ENCODE measurements at places on chromosomes 12 and 14.

- no peak for DNase-seq
Measured at GRCh38 chr12:128844031-128844635, 9.1 kb upstream of the GLT1D1 start.

DNA sequence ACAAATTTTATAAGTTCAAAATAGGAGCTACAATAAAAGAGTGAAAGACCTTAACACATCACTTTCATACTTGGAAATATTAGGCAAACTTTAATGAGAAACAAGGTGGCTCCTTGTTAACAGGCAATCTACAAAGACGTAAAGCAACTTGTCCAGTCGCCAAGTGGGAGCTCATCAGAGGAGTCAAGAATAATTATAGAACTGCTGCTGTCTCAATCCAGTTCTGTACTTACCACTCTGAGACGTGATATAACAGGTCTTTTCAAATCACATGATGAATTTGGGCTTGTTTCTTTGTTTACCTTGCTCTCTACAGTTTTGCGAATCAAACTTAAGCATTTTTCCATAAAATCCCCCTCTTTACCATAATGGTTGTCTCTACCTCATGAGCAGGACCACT, 3.6 kb downstream of the YBX3 start:
- no peak for DNase-seq

DNA sequence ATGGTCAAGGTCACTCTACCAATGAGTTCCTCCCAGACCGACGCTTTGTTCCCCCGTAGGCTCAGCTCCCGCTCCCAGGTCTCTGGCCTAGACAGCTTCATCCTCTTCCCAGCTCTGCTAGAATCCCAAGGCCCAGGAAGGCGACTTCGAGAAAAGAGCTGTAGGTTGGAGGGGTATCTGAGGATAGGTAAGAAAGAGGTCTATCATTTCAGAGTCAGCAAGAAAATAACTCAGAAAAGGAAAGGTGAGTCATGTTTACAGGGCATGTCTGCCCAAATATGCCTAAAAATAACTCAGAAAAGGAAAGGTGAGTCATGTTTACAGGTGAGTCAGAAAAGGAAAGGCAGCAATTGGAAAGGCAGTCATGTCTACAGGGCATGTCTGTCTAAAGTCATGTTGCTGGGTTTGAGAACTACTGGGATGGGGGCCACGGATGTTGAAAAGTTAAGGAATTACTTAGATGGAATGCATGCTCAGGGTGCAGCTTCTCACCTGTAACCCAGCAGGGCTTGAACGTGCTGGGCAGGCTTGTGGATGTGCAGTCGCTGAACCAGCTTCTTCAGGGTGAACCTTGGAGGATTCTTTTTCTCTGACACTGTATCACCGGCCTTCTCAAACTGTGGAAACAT, 12.2 kb downstream of the TEP1 start:
- no peak for DNase-seq

- peak; percentile 86 for DNase-seq
Measured at GRCh38 chr14:75295491-75296345, 17.1 kb downstream of the FOS start.

DNA sequence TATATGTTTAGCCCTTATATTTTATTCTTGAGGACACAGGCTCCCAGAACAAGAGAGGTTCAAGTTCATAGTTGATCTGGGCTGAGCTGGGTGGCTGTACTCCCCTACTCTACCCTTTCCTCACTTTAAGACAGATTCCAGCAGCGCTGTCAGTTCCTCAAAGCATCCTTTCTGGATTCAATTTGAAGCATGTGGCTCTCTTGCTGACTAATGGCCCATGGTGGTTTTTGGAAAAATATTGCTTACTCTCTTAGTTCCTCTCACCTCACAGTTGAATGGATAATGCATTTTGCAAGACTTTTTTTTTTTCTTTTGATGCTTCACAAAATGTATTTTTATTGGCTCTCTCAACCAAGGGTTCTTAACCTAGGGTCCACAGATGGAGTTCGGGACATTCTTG, 4.1 kb downstream of the PELI2 start:
- DNase-seq = no peak

DNA sequence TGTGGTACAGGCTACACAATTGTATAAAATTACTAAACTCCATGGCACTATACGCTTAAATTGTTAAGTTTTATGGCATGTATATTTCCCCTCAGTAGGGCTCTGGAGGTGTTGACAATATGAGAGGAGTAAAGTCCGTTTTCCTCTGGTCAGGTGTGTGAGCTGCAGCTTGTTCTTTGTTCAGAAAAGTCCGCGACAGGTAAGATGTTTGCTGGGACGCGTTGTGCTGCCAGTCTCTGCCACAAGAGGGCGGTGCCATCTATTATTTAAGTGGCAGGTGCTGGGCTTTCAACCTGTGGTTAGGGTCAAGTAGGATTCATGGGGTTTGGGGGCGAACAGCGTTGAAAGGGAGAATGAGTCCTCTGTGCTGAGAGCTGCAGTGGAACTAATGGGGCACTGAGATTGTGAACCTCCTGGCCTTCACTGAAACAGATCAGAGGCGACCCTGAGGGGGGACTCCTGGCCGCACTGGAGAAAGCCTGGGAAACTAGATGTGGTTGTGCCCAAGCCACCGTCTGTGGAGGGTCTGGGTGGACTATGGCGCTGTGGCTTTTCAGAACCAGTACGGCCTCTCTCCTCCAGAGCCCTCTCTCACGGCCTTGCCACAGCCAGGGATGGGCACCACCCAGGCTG, 179.0 kb downstream of the SLC15A4 start:
- DNase-seq = peak; percentile 31

- peak; percentile 69 for DNase-seq
Measured at GRCh38 chr14:23539248-23540140, 12.1 kb downstream of the ZFHX2 start.
